ENCODE measurements at places on chromosomes 13 and 19. TPM values are rescaled to one million over a fixed set of nuclear protein-coding genes. Genes with fewer than 3 reads are reported as not detected.

FARSA gene
- polyA plus RNA-seq, result 13.5 TPM

PSG11 gene
- polyA plus RNA-seq, result 0.11 TPM

ZGLP1 gene
- polyA plus RNA-seq, result 0.62 TPM

EMC10 gene
- polyA plus RNA-seq, result 57.2 TPM

C19orf67 gene
- polyA plus RNA-seq, result not detected

KLK7 gene
- not detected for polyA plus RNA-seq

APC2 gene
- polyA plus RNA-seq, result 0.09 TPM

TUBB4A gene
- polyA plus RNA-seq, result not detected

CALR3 gene
- polyA plus RNA-seq, result not detected

SPACA7 gene
- not detected for polyA plus RNA-seq

B3GNT3 gene
- not detected for polyA plus RNA-seq

INSR gene
- polyA plus RNA-seq, result 2.9 TPM

DMKN gene
- 1.3 TPM for polyA plus RNA-seq
